ENCODE measurements at places on chromosomes 12 and 14. TPM values are rescaled to one million over a fixed set of nuclear protein-coding genes. Genes with fewer than 3 reads are reported as not detected.

Gene KCNK10
- not detected for total RNA-seq

Gene KLRC2
- total RNA-seq = not detected

Gene CLEC2A
- total RNA-seq = not detected

Gene CLEC4C
- not detected for total RNA-seq

Gene CLEC1A
- not detected for total RNA-seq

Gene ZDHHC22
- not detected for total RNA-seq

Gene CLECL1
- not detected for total RNA-seq

DNA sequence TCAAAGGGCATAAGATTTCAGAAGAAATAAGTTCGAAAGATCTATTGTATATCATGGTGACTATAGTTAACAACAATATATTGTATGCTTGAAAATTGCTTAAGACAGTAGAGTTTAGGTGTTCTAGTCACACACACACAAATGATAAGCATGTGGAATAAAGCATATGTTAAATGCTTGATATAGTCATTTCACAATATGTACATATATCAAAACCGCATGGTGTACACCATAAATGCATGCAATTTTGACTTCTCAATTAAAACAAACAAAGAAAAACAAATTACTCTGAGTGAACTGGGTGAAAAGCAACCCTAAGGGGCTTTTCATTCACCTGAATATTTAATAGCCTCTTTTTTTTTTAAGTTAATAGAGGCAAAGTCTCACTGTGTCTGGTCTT is 40.3 kb upstream of the BCAT1 start:
- DNase-seq = no peak

DNA sequence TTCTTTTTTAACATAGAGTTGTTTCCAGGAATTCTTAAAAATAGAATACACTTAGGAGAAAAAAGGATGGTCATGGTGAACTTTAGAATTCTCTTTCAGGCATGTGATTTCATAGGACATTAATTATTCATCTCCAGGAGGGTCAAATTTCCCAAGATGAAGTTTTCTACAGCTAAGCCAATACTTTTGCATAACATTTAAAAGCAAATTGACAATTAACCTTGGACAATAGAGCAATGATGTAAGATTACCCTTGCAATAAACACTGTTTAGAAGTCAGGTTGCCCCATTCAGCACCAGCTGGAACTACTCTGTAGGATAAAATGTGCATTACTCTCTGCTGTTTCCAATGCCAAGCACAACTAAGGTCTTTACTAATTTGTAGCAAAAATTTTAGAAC is 49.5 kb downstream of the SIX1 start:
- no peak for DNase-seq

- peak; percentile 56 for DNase-seq
Measured at GRCh38 chr14:26984311-26985177, 386.7 kb upstream of the NOVA1 start.

DNA sequence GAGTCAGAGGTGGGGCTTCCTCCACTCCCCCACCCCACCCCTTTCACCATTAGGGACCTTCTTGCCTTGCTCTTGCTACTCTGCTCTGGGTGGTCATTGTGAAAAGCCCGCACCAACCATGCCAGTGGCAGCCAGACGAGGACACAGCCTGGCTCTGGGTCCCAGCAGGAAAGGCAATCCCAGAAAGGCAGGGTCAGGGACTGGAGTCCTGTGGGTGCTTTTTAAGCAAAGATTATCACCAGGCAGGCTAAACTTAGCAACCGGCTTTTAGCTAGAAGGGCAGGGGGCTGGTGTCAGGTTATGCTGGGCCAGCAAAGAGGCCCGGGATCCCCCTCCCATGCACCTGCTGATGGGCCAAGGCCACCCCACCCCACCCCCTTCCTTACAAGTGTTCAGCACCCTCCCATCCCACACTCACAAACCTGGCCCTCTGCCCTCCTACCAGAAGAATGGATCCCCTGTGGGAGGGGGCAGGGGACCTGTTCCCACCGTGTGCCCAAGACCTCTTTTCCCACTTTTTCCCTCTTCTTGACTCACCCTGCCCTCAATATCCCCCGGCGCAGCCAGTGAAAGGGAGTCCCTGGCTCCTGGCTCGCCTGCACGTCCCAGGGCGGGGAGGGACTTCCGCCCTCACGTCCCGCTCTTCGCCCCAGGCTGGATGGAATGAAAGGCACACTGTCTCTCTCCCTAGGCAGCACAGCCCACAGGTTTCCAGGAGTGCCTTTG is 1.2 kb upstream of the GAPDH start:
- DNase-seq = no peak

DNA sequence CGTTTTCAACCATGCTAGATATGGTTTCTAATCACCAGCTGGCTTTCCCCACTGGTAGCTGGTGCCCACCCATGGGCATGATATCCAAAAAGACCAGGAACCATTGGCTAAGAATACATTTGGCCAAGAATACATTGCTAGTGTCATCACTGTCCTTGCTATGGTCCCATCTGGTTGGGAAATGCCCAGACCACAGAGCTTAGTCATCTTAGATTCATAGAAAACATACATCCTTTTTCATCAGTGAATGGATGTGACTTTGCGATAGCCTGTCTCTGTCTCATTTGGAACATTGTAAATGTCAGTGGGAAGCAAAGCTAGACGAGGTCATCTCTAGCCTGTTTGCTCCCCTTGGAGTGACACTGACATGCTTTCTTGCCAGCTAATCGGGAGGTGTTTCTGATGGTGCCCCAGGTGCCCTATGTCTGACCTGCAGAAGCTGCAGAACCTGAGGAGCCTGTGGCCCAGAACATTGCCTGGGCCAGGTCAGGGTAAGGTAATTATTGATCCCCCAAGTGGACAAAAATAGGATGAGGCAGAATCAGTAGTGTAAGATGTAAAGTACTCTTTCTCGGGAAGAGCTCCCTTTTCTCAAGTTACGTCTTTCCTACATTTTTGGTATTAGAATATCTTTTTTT is 194.8 kb downstream of the SLC41A2 start:
- peak; percentile 18 for DNase-seq

DNA sequence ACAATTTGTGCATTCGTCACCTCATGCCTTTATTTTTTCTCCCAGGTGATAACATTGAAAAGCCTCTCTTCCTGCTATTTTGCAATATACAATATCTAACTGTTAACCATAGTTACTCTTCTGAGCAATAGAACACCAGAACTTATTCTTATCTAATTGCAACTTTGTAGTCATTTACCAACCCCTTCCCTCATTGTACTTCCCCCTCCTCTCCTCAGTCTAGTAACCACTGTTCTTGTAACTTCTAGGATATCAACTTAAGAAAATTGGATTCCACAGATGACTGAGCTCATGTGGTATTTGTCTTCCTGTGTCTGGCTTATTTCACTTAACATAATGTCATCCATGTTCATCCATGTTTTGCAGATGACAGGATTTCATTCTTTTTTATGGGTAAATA is 7.6 kb downstream of the MUCL1 start:
- no peak for DNase-seq

DNA sequence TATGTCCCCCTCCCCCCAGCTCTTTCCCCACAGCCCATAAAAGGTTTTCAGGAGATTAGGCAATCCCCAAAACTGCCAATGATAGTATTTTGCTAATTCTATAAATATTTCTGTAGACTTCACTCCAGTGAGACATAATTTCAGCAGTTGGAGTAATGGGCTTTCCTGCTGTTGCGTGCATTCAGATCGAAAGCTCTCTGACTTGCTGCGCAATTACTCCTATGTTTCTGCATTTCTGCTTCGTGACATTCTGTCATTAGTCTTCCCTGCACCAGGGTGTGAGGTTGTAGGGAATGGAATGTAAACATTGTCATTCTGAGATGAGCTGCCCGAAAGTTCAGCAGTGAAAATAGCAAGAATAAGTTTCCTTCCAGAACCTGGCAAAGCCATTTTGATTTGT is 58.2 kb downstream of the SAMD4A start:
- no peak for DNase-seq

GRCh38 chr12:89890161-89890560 is 181.5 kb upstream of the ATP2B1 start:
- DNase-seq = no peak

DNA sequence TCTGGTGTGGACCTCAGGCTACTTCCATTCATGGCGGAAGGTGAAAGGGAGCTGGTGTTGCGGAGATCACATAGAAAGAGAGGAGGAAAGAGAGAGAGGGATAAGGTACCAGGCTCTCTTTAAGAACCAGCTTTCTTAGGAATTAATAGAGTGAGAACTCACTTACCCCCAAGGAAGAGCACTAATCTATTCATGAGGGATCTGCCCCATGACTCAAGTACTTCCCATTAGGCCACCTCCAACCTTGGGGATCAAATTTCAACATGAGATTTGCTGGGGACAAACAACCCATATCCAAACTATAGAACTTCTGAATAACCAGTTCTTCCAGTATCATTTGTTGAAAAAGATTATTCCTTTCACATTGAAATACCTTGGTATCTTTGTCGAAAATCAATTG is 34.0 kb upstream of the C2CD5 start:
- no peak for DNase-seq

- no peak for DNase-seq
Measured at GRCh38 chr12:69417741-69418167, 52.4 kb upstream of the FRS2 start.

DNA sequence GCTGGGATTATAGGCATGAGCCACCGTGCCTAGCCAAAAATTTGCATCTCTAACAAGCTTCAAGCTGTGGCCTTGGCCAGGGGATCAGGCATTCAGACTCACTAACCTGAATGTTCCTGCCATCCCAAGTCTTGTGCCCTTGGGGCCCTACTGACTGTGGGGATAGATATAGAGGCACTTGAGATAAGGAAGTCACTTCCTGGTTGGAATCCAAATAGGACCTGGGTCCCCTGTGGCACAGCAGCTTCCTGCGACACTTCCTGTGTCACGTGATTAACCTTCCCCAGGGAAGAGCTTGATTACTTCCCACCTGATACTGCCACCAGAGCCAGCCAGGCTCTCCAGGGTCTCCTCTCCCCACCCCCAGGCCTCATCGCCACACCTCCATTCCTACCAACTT is 128.2 kb downstream of the BCL11B start:
- DNase-seq = no peak

DNA sequence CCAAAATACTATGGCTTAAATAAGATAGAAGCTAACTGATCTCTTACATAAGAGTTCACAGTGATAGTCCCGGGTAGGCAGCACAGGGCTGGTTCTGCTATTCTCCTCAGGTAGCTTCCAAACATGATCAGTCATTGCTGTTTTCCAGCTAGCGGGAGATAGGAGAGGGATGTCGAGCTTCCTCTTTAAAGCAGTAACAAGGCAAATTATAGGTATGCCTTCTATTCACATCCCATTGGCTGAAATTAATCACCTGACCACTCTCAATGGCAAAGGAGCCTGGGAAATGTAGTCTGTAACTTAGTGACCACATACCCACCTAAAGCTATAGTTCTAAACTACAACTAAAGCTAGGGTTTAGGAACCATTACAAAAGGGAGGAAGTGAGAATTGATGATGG is 34.5 kb upstream of the VRK1 start:
- peak; percentile 72 for DNase-seq

- no peak for DNase-seq
Measured at GRCh38 chr12:5718073-5718472, 227.0 kb downstream of the ANO2 start.

DNA sequence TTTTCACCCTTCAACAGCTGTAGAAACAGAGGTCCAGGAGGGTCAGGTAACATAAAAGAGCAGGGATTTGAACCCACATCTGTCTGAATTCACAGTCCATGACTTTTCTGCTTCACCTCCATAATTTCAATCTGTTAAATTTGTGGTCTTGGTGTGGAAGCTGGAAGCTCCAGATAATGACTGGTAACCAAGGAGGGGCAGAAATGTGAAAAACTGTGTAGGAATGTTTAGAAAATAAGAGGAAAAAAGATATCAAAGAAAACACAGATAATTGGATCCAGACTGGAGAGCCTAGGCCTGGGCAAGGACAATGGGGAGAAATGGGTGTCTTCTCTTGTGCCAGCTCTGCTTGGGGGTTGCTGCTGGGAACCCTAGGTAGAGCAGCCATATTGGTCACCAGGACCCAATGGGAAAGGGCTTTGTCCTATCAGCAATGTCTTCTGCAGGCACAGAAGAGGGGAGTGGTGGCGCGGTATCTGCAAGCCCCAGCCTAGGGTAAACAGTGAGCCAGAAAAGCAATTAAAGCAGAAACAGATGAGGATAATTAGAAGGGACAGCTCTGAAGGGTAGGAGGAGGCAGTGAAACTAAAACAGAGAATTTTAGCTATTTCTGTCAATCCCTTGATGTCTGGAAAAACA is 54.3 kb upstream of the CCDC91 start:
- DNase-seq = no peak

- DNase-seq = peak; percentile 47
Measured at GRCh38 chr12:56358836-56359532, 923 bp downstream of the STAT2 start.

GRCh38 chr12:85626784-85627171 is 209.4 kb downstream of the RASSF9 start:
- no peak for DNase-seq

- no peak for DNase-seq
Measured at GRCh38 chr12:130212384-130212989, 50.2 kb downstream of the FZD10 start.

GRCh38 chr14:104249706-104250105 is 111.3 kb downstream of the KIF26A start:
- no peak for DNase-seq

DNA sequence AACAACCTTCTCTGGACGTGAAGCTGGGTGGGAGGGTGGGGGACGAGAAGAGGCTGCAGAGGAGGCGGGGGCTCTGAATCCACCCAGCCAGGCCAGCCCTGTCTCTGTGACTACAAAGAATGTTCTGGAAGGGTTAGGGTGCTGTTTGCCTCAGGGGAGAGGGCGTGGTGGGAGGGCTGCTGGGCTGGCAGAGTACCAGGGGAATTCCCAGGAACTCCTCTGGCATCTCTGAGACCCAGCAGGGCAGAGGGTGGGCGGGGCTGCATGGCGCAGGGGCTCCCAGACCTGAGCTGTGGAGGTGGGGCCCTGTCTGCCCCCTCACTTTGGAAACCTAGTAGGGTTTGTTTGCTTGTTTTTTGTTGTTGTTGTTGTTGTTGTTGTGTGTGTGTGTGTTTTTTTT is 45.5 kb upstream of the FZD10 start:
- DNase-seq = no peak

- peak; percentile 13 for DNase-seq
Measured at GRCh38 chr12:94145191-94145983, 3.0 kb upstream of the PLXNC1 start.

DNA sequence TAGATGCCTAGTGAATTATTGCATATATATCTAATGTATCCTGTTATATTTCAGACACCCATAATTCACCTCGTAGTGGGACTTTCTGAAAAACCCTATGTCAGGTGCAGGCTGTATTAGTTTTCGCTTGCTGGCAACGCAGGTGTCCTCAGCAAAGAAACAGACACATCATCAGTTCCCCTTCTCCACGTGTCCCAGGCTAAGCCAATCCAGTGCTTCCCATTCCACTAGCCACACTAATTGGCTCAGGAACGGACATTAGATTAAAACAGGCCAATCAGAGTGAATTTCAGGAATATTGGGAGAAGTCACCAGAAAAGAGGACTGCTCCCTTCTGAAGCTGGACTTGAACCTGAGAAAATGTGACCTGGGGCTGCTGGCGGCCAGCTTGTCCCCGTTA is 151.3 kb downstream of the PTPN11 start:
- no peak for DNase-seq

Measured in A172 (cell line).